ENCODE measurements at places on chromosomes 16 and 17. TPM values are rescaled to one million over a fixed set of nuclear protein-coding genes. Genes with fewer than 3 reads are reported as not detected.
A peak's percentile ranks its signal among the peaks of the same experiment; 100 is the strongest.

DNA sequence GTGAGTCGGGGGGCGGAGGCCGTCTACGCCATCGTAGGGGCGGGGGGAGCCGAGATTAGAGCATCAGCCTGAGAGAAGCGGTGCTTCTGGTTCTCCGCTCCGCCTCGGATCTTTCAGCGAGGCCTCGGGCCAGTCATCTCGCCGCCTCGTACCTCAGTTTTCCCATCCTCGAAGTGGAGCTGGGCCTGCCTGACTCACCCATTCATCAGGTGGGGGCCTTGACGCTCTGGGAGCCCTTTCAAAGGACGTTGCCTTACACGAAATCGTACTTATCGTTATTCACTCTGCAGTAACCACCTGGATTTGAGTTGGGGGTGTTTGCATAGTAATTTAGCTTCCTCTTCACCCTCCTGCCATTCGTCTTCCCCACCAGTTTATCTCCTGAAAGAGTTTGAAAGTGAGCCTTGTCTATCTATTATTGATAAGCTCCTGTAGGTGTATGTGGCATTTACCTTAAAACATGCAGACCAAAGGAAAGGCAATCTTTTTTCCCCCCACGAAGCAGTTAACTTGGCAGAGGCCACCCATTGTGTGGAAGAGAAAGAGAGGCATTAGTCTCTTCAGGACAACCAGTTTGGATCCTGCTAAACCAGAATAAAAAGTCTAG is 674 bp downstream of the TAF15 start:
- peak overlapping the region; percentile 100 for H3K27ac ChIP-seq
- H3K4me3 ChIP-seq = peak overlapping the region; percentile 96
- H3K36me3 ChIP-seq = no peaks in the 10 kb centered on the region

GRCh38 chr16:83762141-83762991 is 45.4 kb upstream of the HSBP1 start:
- no peak overlapping the region for H3K4me3 ChIP-seq
- H3K4me1 ChIP-seq = peaks cover 14% of the 10 kb centered on the region
- no peak overlapping the region for H3K27ac ChIP-seq
- peaks cover 3% of the 10 kb centered on the region for H3K36me3 ChIP-seq
- H3K27me3 ChIP-seq = peaks cover 8% of the 10 kb centered on the region

DNA sequence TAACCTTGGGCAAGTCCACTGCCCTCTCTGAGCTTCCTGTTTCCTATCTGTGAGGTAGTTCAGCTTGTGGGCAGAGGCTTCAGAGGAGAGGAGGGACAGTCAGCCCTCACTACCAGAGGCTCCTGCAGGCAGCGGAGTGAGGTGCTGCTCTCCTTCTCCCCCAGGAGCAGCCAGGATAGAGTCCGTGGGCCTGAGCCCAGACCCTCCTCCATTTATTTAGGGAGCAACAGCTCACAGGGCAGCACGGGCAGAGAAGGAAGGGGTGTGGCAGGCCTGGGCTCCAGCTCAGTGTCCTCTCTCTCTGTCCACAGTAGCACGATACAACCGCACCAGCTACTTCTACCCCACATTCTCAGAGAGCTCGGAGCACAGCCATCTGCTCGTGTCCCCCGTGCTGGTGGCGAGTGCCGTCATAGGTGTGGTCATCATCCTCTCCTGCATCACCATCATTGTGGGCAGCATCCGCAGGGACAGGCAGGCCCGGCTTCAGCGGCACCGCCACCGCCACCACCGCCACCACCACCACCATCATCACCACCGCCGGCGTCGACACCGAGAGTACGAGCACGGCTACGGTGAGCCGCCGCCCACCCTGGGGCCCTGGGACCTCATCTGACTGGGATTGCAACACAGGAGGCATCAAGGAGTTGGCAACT is 42.3 kb downstream of the BEAN1 start:
- H3K4me1 ChIP-seq = no peaks in the 10 kb centered on the region
- no peak overlapping the region for H3K27ac ChIP-seq
- peaks cover 5% of the 10 kb centered on the region for H3K27me3 ChIP-seq
- no peak overlapping the region for H3K4me3 ChIP-seq
- H3K36me3 ChIP-seq = no peaks in the 10 kb centered on the region

Gene TPSD1
- not detected for total RNA-seq

Gene NEUROD2
- total RNA-seq = not detected

Gene KRTAP1-3
- not detected for total RNA-seq
